MM.1S (cell line): ENCODE measurements at places on chromosomes 3 and 15.

DNA sequence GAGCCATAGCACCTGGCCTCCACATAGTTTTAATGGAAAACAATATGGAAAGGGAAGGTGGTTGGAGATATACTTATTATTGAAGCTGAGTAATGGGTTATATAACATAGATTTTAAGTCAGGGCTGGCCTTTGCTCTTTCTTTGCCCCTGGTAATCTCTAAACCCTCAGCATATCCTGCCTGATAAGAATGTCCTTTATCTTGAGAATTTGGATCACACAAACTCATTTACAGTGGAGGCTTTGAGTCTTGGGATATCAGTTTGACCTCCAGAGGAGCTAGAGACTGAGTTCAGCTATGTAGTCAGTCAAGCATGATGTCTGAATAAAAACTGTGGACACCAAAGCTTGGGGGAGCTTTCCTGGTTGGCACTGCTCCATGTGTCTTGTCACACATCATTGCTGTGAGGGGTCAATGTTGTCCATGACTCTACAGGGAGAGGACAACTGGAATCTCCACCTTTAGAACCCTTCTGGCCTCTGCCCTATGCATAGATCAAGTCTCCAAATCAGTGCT lies 9.0 kb upstream of the C3orf33 start:
- DNase-seq: no peak

- no peak for DNase-seq
Measured at GRCh38 chr15:77183066-77183465, 112.2 kb upstream of the TSPAN3 start.

GRCh38 chr3:180747805-180748361 lies 68.6 kb upstream of the CCDC39 start:
- DNase-seq: no peak

- DNase-seq: no peak
Measured at GRCh38 chr3:60839246-60839645, 412.0 kb downstream of the FHIT start.

GRCh38 chr15:39804026-39804425 lies 21.4 kb upstream of the FSIP1 start:
- DNase-seq: peak; percentile 68
